ENCODE measurements at places on chromosomes 5 and 9.

DNA sequence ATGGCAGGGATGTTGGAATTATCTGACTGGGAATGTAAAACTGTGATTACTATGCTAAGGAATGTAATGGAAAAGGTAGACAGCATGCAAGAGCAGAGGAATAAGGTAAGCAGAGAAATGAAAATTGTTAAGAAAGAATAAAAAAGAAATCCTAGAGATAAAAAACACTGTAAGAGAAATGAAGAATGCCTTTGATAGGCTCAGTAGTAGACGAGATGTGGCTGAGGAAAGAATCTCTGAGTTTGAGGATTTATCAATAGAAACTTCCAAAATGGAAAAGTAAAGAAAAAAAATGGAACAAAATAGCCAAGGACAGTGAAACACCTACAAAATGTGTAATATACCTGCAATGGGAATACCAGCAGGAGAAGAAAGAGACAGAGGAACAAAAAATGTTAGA lies 468.5 kb upstream of the PIK3R1 start:
- DNase-seq, result no peak

DNA sequence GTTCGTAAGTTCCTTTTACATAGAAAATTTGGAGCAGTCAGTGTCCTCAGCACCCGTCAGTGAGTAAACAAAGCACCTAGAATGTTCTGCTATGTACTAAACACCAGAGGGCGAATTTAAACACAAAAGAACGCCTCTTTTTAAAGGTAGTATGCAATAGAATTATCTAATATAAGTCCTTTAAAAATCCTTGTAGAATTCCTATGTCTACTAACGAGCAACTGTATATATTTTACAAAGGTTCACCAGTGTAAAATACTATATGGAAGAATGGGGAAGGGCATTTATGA lies 499 bp upstream of the TMEM232 start:
- DNase-seq, result peak; percentile 18

DNA sequence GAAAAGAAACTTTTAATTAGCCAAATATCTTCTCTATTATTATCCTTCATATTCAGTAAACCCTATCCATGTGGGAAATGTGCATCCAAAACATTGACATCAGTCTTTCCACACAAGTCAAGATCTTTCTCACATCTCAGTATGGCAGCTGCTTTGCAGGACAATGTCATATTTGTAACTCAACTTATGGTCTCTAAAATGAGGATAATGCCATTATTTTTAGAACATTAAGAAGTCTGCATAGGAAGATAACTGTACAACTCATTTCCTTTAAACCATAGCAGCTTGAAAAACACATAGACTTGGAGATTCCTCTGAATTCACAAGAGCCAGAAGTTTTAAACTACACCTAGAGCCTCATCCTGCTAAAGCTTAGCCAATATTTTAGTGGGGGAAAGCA lies 43.7 kb downstream of the MCTP1 start:
- DNase-seq, result no peak

DNA sequence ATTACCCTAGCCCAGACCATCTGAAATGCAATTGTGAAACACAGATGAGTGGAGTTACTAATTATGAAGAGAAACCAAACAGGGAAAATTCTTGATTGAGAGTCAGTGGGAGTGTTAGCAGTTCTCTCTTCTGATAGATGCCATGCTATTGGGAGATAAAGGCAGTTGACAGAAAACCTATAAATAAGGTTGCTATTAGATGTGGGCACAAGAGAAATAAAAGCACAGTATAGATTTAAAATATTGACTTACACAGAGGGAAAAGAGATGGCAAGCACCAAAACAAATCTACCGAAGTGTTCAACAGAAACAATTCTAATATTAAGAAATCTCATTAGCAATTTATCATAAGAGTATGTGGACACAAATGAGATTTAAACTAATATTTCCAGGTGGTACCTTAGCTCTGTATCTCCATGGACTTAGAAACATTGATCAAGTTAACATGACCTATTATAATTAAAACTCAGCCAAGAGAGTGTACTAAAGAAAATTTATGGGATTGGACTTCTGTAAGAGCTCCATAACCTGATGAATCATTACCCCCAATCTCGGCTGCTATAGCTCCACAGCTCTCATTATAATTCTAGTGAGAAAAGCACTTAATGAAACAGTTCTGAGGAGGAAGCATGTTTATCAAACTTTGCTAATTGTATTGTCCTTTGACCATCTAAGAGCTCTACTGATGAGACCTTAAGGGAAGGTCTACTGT lies 665.0 kb upstream of the RIOK2 start:
- DNase-seq, result no peak

DNA sequence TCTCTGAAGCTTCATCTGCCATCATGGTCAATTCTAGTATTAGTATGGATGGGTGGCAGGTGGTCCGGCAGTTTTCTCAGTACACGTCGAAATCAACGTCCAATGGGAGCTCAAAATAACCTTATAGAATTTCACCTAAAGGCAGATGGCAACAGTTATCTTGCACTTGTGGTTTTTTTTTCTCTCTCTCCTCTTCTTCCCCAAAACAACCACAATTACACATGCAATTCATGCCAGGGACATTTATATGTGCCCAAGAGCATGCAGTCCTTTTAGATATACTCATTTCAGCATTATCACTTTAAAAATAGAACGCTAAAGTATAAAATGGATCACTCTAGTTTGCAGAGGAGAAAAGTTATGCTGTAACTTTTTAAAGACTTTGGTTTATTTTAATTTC lies 1428.9 kb upstream of the WWC1 start:
- no peak for DNase-seq

DNA sequence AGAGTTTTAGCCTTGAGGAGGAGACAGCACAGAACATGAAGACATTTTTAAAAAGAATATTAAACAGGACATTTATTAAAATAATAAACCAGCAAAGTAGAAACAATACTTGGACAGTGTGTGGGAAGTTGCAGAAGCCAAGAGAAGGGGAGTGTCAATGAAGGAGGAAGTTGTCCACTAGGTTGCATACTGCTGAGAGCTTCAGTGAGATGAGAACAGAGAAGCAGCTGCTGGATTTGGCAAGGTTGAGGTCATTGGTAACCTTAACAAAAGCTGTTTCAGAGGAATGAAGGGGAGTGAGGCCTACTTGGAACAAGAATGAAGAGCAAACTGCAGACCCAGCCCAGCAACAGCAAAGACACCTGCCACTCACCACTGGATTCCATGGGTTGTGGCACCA lies 11.4 kb downstream of the BHMT start:
- DNase-seq, result no peak

- peak; percentile 50 for DNase-seq
Observed at GRCh38 chr5:96876292-96876850, at the start of gene ERAP2. Gene ERAP2 (plus strand): TSS chr5:96876500. CDS start chr5:96879686, 3,186 bp downstream.

DNA sequence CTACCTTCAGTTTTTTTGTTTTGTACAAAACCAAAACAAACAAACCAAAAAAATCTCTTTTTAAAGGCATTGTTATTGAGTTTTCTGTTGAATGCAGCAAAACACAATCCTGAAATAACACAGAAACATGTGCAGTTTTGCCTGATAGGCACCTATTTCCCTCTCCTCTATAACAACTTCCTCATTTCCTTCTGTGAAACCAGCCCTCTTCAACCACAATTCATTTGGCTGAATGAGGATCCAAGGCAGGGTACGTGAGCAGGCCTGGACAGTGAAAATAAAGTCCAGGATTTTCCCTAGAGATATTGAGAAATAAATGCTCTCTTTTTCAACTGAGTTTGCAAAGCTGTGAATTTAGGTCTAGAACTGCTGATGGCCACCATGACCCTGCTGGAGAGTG lies 134.8 kb upstream of the LARP1 start:
- DNase-seq, result no peak

DNA sequence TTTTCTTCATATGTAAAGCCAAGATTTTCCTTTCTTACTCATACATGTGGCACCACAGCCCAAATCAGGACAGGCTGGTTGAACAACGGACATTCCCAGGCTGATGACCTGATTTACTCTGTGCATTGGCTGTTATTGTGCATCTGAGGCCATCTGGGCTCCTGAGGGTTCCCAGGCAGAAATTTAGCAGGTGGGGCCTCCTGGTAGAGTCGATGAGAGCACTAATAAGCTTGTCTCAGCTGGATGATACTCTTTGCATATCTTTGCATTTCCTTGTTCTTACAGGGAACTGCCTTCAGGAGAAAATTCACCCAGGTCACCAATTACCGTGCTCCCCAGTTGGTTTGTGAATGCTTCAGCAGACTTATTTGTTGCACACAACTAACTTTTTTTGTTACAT lies 605.1 kb downstream of the ELAVL2 start:
- DNase-seq, result peak; percentile 65

DNA sequence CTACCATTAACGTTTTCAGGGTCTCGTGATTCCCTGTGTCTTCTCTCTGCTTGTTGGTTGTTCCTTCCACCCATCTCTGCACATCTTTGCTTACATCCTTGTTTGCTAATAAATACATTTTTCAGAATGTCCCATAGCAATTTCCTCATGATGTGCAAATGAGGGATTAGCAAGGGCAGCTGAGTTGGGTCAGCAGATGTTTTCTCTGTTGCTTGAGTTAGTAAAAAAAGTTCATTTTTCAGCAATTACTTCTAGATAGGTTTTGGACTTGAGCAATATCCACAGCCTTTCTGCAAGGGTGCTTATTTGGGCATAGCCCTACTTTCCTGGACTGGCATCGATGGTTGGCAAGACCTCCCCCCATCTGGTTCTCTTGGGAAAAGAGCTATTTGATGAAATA lies 4.8 kb upstream of the TNFSF15 start:
- no peak for DNase-seq

- DNase-seq, result no peak
Observed at GRCh38 chr5:171783051-171783450, 2.6 kb upstream of the SMIM23 start.

GRCh38 chr5:174971210-174971609 lies 246.8 kb downstream of the MSX2 start:
- DNase-seq, result no peak

DNA sequence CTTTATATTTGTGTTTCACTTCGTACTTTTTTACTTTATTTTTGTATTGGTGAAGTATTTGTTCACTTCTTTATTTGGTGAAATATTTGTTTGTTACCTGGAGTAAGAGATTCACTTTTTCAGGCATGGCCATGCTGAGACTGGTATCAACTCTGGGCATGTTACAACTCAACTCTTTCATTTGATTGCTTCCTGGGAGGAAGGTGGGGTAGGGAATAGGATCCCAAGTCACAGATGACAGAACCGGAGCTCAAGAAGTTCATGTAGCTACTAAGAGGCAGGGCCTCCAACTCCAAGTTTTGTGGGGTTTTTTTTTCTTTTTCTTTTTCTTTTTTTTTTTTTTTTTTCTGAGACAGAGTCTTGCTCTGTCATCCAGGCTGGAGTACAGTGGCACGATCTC lies 6.1 kb upstream of the ADGRD2 start:
- DNase-seq, result no peak

GRCh38 chr5:150299571-150300327 lies 3.0 kb downstream of the ARSI start:
- no peak for DNase-seq

DNA sequence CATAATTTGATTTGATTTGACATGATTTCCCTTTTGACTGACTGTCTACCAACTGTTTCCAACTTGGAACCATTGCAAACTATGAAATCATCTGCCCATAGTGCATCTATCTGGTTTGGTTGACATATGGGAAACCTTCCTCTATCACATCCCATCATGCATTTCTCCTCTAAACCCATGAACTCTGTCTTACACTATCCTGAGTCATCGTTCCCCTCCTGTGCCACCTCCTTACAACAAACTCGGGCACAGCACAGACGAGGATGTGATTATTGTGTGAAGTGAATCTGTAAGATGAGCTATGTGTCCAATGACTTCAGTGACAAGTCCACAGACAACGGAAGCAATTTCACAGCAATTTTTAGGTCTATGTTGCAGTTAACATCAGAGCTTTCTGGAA lies 126.1 kb downstream of the NPR3 start:
- no peak for DNase-seq

All from NCI-H526 treated with DMSO at 0.1 percent for 48 hours (cell line).